ENCODE measurements at places on chromosomes 2 and 18.

- DNase-seq, result no peak
Measured at GRCh38 chr18:42782929-42783328, 332.6 kb downstream of the RIT2 start.

GRCh38 chr2:237391140-237391539, 22.8 kb downstream of the COL6A3 start:
- DNase-seq, result no peak

DNA sequence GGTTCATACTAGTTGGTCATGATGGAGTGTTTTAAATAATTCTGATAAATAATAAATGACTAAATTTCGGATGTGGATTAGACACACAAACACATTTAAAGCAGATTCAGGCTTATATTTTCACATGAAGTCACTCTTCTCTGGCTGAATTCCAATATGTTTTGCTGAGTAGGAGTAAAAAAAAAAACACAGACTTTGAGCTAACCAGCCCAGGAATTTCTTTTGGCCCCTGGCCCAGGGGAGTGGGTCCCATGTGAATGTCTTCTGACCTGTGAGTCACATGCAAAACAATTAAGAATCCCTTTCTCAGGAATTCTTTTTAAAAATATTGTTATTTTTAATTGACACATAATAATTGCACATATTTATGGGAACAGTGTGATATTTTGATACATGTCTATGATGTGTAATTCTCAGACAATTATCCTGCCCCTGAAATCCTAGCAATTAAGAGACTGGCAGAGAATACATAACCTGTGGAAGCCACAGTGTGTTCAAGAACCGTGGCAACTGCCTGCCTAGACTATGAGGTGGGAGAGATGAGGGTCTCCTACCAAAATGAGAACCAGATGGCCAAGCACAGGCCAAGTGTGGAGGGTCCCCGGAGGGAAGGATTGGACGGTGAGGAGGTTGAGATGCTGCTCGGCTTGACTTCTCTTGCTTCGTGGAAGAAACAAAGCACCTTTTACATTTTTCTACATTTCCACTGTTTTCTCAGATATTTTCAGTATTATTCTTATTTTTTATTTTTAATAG, 236.4 kb downstream of the PIEZO2 start:
- DNase-seq, result no peak

DNA sequence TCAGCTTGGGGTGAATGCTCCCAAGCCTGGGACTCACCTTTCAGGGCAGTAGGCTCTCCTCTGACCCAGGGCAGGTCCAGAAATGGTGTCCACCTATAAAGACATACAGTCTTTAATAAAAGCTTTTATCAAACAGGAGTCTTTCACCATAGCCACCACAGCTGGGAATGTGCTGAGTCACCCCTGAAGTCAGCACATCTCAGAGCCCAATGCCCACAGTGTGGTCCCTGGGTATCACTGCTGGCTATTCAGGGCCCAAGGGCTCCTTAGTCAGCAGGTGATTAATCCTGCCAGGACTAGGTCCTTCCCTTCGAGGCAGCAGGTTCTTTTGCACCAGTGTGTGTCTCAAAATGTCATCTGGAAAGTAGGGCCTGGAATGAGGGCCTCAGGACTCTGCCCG, 181.9 kb downstream of the MEMO1 start:
- no peak for DNase-seq

- DNase-seq, result no peak
Measured at GRCh38 chr2:168552450-168552856, 96.4 kb downstream of the CERS6 start.

GRCh38 chr2:63364866-63365265, 223.4 kb downstream of the WDPCP start:
- DNase-seq, result no peak

All from stimulated activated CD8-positive, alpha-beta memory T cell treated with anti-CD3 and anti-CD28 coated beads, Interleukin-7, amount 100 ng/mL, for 24 hours (primary cell).